Anterior cingulate cortex (tissue), 58 donors: ENCODE measurements at places on chromosomes 5 and 9.

DNA sequence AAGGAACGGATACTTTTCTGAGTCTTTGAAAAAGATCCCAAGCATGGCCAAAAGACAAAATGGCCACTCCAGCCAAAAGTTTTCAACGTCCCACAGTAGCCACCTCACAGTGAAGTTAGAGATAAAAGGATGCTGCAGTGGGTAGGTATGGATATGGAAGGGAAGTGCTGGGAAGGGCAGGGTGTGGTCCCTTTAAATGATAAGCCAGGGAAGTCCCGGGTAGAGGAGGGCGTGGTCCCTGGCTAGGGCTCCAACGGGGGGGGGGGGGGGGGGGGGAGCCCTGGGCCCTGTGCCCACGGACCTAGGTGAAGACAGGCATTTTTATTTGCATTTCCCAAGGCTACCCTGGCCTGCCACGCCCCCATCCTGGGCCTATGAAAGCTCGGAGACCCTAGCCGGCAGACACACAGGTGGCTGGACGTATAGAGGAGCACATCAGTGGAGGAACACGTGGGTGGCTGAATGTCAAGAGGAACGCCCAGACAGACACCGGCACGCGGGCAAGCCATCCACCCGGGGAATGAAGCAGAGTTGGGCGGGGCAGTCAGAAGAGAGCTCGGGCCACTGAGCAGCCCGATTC lies 306.7 kb downstream of the NFIB start:
- no peak for DNase-seq

GRCh38 chr5:34501840-34502239 lies 154.3 kb upstream of the RAI14 start:
- DNase-seq, result no peak

DNA sequence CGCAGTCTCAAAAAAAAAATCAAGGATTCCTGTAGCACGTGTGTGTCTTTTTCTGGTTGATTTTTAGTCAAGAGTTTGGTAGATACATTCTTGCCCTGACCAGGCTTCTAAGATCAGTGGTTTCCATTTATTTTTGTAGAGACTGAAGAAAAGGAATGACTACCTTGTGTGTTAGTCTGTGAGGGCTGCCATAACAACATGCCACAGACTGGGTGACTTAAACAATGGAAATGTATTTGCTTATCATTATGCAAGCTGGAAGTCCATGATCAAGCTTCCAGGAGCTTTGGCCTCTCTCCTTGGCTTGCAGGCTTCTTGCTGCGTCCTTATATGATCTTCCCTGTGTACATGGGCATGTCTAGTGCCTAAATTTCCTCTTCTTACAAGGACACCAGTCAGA lies 127.0 kb downstream of the CCDC192 start:
- DNase-seq, result no peak

GRCh38 chr5:124706729-124707361 lies 39.6 kb downstream of the ZNF608 start:
- no peak for DNase-seq

- no peak for DNase-seq
Measured at GRCh38 chr5:14696057-14696456, 31.5 kb downstream of the OTULIN start.

DNA sequence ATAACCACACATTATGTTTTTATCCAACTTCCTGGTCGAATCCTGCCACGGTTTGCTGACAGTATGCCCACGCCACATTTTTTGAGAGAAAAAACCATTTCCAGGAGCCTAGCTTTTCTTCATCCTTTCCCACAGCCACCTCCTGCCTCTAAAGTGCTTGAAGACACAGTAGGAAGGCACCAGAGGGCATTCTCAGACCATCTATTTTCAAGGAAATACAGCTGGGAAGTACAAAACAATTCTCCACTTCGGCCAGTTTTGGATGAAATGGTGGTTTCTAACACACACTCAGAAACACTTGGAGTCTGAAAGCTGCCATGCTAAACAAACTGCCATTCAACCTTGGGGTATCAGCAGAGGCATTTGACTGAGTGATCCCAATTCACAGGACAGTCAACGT lies 86.3 kb upstream of the RPS23 start:
- no peak for DNase-seq

- no peak for DNase-seq
Measured at GRCh38 chr9:125134976-125135375, 8.4 kb downstream of the SCAI start.

GRCh38 chr9:133440874-133441273 lies 18.7 kb downstream of the ADAMTS13 start:
- no peak for DNase-seq

- DNase-seq, result no peak
Measured at GRCh38 chr5:134846641-134846960, 833 bp downstream of the C5orf24 start.

DNA sequence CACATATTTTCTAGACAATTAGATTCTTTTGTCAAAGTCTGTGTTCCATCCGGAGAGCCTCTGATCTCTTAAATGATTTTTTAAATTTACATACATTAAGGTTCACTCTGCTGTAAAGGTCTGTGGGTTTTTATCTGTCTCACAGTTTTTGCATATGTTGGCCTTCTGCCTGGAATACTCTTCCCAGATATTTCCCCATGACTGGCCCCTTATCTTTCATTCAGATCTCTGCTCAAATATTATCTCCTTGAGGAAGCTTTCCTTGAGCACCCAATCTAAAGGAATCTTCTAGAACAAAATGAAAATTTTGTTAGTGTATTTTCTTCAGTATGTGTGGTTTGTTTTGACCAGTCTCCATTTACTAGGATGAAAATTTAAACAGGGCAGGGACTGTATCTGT lies 26.3 kb downstream of the FAF2 start:
- DNase-seq, result no peak

DNA sequence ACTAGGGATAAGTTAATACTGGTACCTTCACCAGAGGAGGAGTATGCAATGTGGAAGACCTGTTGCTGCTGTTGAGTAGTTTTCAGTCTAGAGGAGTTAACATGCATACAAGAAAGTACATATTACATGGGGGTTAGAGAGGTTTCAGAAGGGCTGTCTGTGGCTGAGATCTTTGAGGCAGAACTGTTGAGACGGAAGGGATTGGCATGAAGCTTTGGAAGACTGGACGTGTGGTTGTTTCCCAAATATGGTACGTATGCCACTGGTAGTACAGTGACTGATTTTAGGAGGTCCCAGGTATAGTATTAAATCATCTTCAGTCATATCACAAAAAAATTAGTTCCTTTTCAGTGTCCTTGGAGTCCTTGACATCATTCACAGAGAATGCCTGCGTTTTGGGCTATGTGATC lies 17.6 kb downstream of the TNFAIP8 start:
- DNase-seq, result no peak

GRCh38 chr5:1524481-1524798 lies 680 bp upstream of the LPCAT1 start:
- no peak for DNase-seq

GRCh38 chr5:171845857-171846256 lies 60.2 kb downstream of the SMIM23 start:
- no peak for DNase-seq

DNA sequence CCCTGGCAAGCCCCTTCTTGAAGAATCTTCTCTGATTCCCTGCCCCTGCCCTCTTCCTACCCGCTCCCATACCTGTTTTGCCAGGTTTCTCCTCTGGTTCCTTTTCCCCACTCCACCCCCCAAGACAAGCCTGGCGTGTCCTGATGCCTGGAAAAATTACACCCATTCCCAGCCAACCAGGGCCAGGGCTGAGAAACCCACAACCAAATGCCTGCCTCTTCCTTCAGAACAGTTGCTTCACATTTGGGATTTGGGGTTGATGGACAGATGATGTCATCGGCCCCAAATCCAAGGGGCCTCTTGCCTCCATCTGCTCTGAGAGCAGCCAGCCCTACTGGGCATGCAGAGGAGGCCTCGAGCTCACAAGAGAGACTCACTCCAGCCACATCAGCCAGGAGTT lies 8.8 kb upstream of the NEK6 start:
- no peak for DNase-seq

GRCh38 chr9:37174247-37174646 lies 53.9 kb downstream of the ZCCHC7 start:
- no peak for DNase-seq

- DNase-seq, result no peak
Measured at GRCh38 chr9:6440405-6440804, 27.4 kb downstream of the UHRF2 start.

GRCh38 chr9:73640971-73641370 lies 489.3 kb downstream of the ANXA1 start:
- no peak for DNase-seq

GRCh38 chr9:89358985-89359384 lies 40.7 kb downstream of the SECISBP2 start:
- no peak for DNase-seq

DNA sequence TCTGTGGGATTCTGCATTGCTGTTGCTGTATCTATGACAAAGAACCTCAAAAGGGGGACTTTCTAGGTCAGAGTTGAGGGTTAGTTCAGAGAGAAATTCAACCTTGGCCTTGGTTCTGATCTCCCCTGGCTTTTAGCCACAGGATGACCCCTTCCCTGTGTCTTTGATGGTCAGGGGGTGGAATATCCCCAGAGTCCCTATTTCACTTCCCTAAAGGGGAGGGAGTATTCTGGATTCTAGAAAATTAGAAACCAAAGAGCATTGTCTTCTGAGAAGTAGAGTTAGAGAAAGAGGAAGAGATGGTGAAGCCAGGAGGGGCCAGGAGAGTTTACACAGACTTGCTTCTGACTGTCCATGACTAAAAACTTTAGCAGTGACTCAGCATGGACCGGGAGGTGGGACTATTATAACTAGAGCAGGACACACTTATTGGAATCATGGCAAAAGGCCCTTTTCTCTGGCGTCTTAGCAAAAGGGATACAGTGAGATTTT lies 56.2 kb upstream of the LPAR1 start:
- no peak for DNase-seq

DNA sequence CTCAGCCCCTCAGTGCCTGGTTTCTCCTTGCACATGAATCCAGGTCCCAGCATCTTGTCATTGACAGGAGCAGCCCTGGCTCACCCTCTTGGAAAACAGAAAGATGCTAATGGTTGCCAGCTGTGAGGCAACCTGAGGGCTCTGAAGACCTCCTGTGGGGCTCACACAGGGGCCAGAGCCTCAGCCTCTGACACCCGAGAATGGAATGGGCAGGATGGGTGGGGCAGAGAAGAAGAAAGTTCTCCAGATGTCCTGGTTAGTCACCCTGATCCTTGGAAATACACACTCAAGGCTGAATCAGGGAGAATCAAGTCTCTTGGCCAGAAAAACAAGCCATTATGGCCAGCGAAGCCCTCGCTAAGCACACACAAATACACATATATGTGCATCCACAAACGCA lies 32.3 kb upstream of the SPATA31E1 start:
- no peak for DNase-seq

GRCh38 chr9:12681620-12682019 lies 11.6 kb upstream of the TYRP1 start:
- no peak for DNase-seq

GRCh38 chr9:102594241-102594640 lies 400.9 kb upstream of the CYLC2 start:
- DNase-seq, result no peak

DNA sequence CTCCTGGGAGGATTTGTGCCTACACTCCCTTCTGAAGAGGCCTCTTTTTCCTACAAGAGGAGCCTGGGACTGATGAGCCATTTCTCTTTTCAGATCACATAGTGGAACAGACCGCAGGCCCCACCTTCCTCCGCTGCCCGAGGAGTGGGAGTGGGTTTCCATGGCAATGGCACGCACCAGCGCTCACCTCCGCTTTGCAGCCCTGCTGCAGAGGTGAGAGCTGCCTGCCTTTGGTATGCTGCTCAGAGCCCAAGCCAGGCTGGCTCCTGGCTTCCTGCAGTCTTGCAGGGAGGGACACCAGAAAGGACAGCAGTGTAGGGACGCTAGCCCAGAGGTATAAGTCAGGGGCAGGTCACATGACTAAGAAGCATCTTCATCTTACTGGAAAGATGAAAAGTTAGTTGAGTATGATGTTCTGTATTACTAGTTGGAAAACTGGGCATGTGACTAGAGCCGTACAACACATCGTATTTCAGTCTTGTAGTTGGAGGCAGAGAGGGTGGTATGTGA lies 12.4 kb downstream of the PTTG1 start:
- DNase-seq, result no peak

- no peak for DNase-seq
Measured at GRCh38 chr9:129241725-129242124, 63.7 kb upstream of the IER5L start.

GRCh38 chr5:143828710-143829109 lies 16.7 kb downstream of the HMHB1 start:
- no peak for DNase-seq
